ENCODE measurements at places on chromosomes 4 and X.

- no peak for DNase-seq
Observed at GRCh38 chr4:169179609-169180521, 90.9 kb downstream of the SH3RF1 start.

DNA sequence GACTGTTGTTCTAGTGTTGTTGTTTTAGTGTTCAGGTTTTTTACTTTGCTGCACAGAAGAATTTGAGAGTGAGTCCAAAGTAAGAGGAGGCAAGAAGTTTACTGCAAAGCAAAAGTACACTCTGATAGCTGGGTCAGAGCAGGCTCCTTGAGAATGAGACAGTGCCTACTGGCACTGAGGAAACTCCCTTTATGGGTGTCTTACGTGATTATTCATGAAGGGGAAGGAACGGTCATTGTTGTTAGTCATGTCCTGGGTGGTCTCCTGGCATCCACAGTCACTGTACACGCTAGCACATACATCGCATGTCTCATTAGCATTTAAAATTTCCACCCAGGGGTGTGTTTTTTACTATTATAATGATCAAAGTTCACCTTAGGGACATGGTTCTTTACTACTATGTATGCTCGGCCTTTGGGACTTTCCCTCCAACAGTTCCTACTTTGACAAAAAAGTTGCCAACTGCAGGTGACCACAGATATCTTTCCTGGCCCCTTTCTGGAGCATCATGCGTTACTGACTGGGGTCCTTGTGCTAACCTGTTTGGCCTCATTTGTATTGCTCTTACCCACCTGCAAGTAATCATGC is 688.9 kb upstream of the AMOT start:
- no peak for DNase-seq

DNA sequence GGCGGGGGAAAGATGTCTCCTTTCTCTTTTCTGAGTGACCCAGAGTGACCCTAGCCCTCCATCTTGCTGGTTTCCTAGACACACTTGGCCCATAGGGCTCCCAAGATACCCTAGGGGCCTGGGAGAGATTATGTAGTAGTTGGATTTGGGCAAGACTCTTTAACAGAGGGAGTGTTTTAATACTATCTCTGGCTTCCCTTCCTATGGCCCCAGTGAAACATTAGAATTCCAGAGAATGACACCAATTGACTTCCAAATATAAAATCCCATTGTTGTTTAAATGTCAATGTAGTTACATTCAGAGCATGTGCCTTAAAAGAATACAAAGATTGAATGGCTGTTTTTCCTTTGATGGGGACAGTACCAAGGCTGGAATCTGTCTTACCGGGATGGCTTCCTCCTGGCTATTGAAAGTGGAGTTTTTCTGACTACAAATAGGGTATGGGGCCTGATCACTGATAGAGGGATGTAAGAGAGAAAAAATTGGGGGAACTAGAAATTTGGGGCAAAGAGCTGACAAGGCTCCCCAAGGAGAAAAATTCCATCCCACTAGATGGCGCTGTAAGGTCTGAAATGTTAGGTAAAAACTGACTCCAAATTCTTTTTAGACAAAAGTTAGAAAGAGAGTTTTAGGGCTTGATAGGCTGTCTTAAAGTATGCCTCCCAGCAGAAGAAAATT is 10.7 kb downstream of the TENT5D start:
- DNase-seq = no peak

DNA sequence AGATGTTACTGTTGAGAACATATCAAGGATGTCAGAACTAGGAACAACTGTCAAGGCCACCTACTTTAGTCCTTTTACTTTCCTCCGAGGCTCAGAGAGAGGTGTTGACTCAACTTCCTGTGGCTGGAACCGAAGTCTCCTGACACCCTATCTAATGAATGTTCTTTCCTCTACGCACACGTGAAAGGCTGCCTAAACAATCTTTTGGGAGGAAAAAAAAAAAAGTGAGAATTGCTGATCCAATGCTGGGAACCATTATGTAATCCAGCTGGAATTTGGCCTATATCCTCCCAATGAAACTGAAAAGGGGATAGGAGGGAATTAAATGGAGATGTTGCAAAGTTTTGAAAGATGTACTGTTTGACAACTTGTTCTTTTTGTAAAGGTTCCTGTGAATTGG is 8.3 kb upstream of the MAP7D3 start:
- no peak for DNase-seq

DNA sequence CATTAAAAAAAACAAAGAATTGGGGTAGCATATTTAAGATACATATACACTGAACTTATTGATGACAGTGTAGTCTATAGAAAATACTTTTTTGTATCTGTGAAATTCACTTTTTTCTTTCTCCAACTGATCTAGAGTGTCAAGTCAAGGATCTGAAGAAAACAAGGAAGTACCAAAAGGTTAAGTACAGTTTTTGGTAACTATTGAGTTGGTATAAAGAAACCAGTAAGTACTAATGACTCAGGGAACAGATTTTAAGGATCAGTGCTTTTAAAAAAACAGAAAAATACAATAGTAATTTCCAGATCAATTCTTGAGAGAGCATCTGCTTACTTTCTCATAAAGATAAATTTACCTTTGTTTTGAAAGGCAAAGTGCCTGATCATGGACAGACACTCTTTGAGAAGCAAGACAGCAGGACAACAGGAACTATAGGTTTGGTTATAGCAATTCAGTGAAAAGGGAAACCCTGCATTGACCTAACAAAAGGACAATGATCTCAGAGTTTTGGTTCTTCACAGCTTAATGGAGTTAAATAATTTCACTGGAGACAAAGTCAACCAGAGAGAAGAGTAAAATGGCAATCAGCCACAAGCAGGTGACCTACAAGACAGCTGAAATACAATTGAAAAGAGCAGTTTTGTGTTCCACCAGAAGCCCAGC is 23.4 kb downstream of the TRMT10A start:
- no peak for DNase-seq

- no peak for DNase-seq
Observed at GRCh38 chr4:39621582-39621981, 17.1 kb downstream of the SMIM14 start.

GRCh38 chr4:26152056-26152455 is 168.8 kb upstream of the RBPJ start:
- DNase-seq = no peak

DNA sequence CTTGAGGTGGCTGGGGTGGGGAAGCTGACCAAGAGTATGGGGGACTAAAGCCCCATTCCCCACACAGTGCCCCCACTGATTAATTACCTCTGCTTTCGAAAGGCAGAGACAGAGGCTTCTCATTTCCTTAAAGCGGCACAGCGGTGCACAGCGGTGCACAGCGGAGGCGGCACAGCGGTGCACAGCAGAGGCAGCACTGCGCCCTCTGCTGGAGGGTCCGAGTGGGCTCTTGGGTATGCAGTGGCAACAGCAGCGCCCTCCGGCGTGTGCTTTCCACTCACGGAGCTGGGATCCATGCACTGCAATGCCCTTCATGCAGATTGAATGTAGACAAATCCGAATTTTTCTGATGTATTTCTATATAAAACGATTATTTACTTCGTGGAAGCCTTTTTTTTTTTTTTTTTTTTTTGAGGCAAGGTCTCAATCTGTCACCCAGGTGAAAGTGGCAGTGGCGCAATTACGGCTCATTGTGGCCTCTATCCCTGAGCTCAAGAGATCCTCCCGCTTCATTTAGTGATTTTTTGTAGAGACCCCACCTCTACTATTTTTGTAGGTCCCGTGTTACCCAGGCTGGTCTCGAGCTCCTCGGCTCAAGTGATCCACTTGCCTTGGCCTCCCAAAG is 19.7 kb upstream of the PRPS2 start:
- peak; percentile 27 for DNase-seq

DNA sequence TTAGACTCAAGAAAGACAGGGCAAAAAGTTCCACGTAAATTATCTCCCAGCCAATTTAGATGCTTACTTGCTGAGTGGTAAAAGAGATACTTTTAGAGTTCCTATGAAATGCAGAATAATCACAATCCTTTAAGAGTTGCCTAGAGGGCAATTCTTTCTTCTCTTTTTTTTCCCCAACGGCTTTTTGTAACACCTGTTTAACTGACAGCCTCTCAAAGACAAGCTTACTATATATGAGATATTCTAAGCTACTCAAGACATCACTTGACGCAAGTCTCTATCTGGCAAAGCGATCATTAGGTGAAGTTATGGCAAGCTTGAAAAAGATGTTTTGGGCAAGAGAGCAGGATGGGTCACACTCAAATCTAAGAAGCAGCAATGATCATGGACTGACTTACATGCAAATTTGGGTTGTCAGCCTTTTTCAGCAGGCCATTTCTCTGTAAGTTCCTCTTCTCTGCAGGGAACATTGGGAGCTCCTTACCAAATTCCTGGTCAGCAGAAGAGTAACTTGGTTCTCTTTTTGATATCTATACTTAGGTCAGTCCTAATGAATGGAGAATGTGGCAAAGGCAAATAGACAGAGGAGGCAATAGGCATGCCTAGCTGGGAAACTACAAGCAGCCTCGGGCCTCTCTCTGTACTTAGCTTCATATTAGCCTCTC is 162.9 kb upstream of the FGF13 start:
- DNase-seq = no peak

DNA sequence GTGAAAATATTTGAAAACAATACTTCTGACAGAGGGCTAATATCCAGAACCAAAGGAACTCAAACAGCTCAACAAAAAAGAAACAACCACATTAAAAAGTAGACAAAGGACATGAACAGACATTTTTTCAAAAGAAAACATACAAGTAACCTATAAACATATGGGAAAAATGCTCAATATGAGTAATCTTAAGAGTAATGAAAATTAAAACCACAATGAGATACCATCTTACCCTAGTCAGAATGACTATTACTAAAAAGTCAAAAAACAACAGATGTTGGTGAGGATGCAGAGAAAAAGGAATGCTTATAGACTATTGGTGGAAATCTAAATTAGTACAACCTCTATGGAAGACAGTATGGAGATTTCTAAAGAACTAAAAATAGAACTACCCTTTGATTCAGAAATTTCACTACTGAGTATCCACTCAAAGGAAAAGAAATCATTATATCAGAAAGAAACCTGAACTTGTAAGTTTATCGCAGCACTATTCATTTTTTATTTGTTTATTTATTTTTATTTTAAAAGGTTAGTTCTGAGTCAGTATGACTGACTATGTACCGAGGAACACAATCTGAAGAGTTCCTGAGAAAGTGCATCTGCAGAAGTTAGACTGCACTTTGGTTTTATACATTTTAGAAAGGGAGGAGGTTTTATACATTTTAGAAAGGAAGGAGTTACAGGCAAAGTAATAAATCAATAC is 231.3 kb downstream of the INPP4B start:
- no peak for DNase-seq

DNA sequence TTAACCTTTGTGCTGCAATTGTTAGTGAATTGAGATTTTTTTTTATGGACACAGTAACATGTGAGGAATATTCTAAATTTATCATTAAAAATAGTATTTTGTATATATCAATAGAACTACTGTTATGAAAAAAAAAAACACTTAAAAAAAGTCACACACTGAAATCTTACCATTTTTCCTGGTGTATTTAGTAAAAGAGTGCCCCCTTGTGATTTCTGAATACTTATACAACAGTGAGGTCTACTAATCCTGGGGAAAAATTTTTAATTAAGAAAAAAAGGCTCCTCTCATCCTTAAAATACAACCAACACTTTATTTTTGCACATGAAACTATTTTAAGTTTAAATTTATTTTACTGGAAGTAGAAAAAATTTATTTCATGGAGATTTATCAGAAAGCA is 56.4 kb upstream of the SPOCK3 start:
- DNase-seq = no peak

DNA sequence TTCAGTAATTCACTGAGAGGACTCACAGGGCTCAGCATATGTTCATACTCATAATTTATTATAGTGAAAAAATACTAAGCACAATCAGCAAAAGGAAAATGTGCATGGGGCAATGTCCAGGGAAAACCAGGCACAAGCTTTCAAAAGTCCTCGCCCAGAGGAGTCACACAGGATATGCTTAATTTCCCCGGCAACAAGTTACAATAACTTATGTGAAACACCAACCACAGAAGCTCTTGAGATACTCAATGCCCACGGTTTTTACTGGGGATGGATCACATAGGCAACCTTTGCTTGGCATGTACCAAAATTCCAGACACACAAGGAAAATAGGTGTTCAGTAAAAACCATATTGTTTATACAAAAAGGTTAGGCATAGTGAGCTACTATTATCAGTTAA is 38.5 kb upstream of the STPG2 start:
- no peak for DNase-seq

GRCh38 chr4:82747686-82748575 is 50.7 kb downstream of the SCD5 start:
- no peak for DNase-seq

GRCh38 chr4:176964116-176964691 is 171.5 kb upstream of the VEGFC start:
- no peak for DNase-seq

GRCh38 chr4:52877036-52877435 is 14.9 kb downstream of the RASL11B start:
- no peak for DNase-seq

GRCh38 chr4:73019462-73020047 is 50.0 kb downstream of the COX18 start:
- DNase-seq = no peak

GRCh38 chrX:21738950-21739287 is 19.0 kb downstream of the SMPX start:
- DNase-seq = no peak

DNA sequence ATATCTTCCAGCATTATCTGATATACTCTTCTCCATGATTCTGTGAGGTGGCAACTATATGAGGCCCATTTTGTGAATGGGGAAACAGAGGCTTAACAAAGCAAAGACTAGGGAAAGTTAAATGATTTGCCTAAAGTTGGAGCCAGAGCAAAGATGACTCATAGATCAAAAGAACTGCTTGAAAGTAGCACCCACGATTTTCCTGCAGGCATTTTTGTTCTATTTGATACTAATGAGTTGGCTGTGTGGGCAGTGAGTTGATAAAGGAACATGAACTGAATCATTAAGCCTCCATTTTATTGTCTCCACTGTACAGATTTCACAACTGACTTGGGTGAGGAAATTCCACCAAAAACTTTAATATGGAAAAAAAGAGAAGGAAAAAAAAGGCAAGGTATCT is 138.9 kb upstream of the IGFBP7 start:
- DNase-seq = no peak

DNA sequence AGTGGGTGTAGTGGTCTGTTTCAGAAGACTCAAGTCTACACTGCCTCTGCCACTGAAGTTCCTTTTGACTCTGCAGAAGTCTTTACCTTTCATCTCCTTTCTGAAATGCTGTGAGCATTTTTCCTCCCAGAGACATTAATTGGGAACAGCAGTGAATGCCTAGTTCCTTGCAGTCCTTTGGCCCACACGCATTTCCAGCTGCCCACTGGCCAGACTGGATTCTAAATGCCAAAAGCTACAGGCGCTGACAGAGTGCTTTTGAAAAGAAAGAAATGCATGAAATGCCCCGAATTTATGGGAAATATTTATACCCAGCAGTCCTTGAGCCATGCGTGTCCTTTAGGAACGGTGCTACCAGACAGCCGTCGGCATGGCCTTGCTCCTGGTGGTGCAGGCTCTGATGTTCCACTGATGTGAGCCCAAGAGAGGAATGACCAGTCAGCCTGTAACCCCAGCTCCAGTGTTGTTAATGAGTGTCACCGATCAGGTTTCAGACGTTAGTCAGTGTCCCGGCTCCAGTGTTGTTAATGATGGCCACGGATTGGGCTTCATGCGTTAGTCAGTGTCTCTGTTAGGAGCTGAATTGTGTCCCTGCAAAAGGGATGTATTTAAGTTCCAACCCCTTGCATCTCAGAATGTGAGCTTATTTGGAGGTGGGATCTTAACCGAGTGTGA is 132.6 kb downstream of the TBL1X start:
- no peak for DNase-seq
